ENCODE measurements at places on chromosomes 11 and 22. TPM values are rescaled to one million over a fixed set of nuclear protein-coding genes. Genes with fewer than 3 reads are reported as not detected.

Gene PRR33
- not detected for total RNA-seq

Gene SUSD2
- 13.8 TPM for total RNA-seq

Gene EFEMP2
- 140 TPM for total RNA-seq

Gene MOV10L1
- 0.89 TPM for total RNA-seq

Gene SCGB1D2
- total RNA-seq, result not detected

Gene CTSW
- total RNA-seq, result 0.71 TPM

Gene CYTH4
- 0.53 TPM for total RNA-seq

Gene GAB4
- not detected for total RNA-seq

Gene SHISA8
- total RNA-seq, result not detected

Gene HEPACAM
- 0.29 TPM for total RNA-seq

Gene CDHR5
- not detected for total RNA-seq

Gene GLB1L2
- 0.29 TPM for total RNA-seq

Gene NXPE1
- total RNA-seq, result not detected

Gene KCNQ1
- total RNA-seq, result not detected

Gene ALDH3B2
- not detected for total RNA-seq

Gene PDGFD
- 4.3 TPM for total RNA-seq

Gene TENM4
- 1.6 TPM for total RNA-seq

Gene CDC42EP1
- 69.5 TPM for total RNA-seq

Gene HORMAD2
- total RNA-seq, result not detected
